ENCODE measurements at places on chromosomes 3 and 15.

DNA sequence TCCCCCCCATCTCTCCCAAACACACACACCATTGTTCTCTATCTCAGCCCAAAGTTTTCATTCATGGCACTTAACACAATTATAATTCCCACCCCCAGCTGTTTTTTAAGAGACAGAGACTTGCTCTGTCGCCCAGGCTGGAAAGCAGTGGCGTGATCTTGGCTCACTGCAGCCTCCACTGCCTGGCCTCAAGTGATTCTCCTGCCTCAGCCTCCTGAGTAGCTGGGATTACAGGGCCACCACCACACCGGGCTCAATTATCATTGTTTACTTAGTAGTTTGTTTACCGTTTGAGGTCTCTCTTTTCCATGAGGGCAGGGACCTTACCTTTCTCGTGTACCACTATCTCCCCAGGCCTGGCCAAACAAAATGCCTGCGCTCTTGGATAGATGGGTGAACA lies 79.8 kb upstream of the RAD18 start:
- no peak for DNase-seq

DNA sequence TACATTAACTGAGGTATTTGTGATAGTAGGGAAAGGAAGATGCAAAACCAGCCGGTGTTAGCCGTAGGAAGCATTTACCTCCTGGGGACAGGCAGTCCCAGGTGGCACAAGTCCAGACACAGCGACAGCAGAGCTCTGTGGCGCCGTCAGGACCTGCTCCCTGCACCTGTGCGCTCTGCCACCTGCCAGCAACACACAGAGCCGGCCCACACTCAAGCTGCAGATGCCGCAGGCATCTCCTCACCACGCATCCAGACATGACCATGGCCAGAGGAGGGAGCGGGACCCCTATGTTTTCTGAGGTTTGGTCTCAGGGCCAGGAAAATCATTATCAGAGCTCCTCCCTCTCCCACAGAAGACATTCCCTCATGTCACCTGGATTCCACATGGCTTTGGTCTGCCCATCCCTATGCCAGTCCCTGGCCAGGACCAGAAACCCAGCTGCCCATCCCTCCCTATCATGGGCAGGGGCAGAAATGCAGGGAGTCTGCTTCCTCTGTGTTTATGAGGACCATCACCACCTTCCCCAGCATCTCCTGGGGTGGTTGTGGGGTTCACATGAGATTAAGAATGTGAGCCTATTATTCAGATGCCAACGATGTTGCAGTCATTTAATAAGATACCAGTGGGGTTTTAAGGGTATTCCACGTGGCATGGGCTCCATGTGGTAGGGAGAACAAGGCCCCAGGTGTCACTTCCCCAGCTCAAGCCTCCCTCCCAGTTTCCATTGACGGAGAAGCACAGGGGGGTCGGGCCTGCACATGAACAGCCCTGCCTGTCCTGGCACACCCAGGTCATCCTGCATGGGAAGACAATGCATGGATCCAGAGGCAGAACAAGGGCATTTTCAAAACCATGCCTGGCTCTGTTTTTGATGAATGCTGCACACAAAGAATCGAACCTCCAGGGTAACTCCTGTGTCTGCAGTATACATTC lies 251.1 kb downstream of the OCA2 start:
- no peak for DNase-seq

- peak; percentile 54 for DNase-seq
Measured at GRCh38 chr15:93030430-93031102, 58.4 kb downstream of the RGMA start.

DNA sequence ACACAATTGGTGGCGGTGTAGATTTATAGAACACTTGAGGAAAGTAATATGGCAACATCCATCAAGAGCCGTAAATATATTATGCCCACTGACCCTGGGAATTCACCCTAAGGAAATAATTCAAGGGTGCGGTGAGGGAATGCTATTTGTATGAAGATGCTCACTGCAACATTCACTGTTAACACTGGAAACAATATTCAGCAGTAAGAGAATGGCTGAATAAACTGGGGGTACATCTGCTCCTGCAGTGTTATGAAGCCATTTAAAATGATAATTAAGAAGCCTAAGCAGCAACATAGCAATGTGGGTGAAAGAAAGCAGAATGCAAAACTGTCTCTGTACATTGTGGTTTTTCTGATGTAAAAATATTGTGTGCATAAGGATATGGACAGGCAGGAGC lies 87.6 kb downstream of the RAB11A start:
- no peak for DNase-seq

DNA sequence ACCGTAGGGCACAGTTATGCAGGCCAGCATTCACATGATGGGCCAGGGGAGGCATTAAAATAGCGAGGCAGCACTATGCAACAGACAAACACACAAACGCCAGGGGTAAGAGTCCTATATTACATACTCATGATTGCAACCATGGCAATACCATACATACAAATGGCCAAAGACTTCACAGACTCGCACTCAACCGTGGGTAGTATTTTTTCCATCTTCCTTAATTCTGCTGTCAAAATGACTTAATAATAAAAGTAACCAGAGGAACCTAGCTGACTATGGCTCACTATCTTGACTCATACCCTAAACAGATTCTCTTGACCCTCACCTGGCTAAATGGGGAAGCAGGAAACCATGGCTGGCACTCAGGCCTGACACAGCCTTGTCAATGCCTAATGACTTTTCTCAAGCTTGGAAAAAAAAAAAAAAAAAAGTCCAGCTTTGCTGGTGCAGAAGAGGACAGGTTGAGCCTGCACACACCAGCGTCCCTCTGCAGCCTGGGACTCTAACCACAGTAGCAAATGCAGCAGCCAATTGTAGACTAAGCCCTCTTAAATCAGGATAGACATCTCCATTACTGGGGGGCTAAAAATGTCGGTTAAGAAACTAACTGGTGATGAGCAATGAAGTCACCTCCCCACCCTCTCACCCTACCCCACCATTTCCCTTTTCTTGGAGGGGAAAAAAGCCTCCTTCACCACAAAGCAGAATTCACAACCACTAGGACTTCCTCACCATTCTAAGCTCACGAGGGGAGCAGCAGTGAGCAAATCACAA lies 23.1 kb downstream of the CCDC12 start:
- no peak for DNase-seq

DNA sequence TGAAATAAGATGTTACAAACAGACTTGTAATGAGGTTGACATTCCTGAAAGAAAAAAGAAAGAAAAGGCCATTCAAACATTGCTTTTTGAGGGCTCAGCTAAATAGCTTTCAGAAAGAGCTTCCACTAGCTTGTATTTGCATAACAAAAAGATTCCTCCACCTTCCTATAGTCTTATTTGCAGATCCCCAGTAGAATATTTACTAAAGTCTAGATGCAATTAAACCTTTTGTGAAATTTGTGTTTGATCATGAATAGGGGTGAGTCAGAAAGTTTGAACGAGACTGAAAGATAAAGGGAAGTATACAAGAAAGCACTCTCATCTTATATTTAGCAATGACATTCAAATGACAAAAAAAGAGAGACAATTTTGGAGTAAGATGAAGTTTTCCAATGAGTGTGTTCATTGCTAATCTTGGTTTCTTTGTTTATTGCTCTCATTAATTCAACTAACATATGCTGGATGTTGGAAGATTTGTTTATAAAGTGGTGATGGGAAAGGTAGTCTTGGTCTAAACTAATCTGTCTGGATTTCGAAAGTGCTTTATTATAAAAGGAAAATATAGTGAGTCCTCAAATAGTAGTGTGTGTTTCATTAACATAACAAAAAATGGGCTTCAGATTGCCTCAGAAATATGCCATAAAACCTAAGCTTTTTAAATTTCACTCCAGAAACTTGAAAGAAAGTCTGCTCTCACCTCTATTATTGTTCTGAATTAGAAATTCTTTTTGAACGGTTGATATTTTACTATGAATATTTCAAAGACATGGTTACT lies 9.1 kb upstream of the CADPS start:
- DNase-seq: no peak

DNA sequence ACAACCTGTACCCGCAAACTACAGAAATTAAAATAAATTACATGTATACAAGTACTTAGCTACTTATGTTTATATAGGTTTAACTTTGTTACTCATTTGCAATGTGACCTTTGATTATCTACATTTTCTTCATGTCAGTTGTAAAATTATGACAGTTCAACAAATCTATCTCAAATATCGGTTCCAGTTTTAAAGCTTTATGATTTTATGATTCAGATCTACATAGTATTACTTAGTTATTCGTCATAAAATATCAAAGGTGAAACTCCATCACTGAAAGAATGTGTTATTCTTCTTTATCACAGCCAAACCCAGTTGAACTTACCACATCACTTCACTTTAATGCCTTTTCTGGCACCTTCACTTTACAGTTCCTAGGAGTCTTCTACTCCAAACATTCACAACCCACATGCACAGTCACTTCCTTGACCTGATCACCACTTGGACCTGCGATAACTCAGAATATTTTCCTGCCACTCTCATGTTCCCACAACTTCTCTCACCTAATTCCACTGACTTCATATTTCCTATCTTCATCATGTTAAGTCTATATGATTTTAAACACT lies 47.2 kb downstream of the SLITRK3 start:
- DNase-seq: no peak

Data from AG10803 (cell line).